Osteoblast (primary cell): ENCODE measurements at places on chromosomes 5 and 9.

DNA sequence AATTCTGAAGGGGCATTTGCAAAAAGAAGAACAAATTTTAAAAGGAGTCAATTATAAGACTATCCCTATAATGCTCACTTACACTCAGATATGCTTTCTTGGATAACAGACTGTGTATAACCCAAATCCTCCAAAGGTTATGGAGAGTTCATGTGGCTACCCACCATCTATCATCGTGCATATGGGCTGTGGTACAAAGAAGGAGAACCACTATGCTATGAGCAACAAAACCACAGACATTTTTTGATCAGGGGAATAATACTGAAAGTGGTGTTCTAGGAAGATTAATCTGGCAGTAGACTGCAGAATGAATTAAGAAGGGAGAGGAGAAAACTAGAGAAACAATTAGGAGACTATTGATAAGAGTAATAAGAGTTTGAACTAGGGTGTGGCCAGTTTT is 16.8 kb downstream of the NR3C1 start:
- DNase-seq, result no peak

- no peak for DNase-seq
These were observed 591.1 kb downstream of the SEMA5A start for GRCh38 chr5:8954801-8955200.

DNA sequence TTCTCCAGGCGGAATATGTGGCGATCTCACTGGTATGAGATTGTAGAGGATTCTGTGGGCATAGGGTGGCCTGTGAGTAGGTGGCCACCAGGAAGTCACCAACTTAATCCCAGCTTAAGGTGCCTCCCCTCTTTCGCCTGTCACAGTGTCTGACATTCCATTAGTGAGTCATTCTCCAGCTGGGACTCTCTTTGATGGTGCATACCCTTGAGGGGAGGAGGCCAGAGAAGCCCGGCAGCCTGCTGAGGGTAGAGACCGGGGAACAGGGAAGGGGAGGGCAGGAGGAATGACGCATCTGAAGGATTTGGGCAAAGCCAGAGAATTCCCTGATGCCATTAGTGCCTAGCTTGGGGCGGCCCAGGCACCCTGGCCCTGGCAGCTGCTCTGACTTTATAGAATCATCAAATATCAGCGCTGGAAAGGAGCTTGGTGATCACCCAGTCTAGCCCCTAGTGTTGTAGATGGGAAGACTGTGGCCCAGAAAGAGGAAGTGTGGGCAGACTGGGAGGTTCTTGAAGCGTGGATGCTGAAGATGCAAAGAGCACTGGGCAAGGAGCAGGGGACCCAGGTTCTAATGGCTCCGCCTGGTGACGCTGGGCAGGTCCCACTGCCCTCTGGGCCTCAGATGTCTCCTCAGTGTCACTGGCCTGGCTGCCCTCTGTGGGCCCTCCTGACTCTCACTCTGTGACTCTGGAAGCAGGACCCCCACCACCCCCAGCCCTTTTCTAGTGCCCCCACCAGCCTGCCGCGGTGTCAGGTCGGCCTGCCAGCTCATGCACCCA is 41.4 kb downstream of the DAB2IP start:
- DNase-seq, result peak; percentile 23

DNA sequence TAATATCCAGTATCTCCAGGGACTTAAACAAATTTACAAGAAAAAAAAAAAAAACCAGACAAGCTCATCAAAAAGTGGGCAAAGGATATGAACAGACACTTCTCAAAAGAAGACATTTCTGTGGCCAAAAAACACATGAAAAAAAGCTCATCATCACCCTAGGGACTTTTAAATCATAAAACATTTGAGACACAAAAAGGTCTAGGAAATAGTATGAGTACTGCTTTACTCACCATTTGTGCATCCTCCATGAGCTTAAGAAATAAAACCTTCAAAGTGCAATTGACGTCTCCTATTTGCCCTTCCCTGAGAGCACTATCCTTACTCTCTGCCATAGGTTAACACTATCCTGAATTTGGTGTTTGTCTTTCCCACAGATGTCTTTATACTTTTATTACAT is 193.7 kb upstream of the NREP start:
- no peak for DNase-seq

DNA sequence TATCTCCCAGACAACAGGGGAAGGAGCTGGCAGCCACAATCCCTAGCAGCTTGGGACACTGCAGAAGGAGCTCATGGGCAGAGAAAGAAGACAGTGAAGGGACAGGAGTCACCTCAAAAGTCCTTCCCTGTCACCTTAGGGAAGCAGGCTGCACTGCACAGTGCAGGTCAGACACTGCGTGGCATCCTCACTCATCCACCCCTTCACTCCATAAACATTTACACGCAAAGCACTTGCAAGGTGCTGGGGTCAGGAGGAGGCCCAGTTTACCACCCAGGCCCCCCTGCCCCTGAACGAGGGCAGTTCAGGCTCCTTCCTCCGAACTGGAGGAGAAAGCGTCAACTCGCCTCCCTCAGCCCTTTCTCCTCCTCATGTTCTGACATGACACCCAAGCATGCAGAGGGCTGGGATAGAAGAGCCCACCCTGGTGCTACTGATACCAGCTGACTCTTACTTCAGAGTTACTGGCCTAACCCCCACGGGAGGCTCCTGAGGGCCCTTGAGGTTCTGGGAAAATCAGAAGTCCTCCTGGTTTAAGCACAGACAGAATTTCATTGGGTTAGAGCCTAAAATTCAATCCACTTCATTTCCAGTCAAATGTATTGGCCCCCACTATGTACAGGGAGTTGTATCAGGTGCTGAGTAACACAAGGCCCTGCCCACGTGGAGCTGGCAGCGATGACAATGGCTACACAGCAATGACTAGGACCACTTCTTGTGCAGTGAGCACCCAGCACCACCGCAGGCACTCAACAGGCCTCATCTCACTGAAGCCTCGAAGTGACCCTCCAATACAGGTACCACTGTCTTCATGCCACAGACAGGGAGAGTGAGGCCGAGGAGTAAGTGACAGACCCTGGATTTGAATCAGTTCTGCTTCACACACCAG is 70.4 kb downstream of the RAPGEF1 start:
- no peak for DNase-seq

GRCh38 chr5:54936201-54936600 is 49.2 kb downstream of the ESM1 start:
- no peak for DNase-seq
